ENCODE measurements at places on chromosomes 13 and 19.

- DNase-seq: no peak
Observed at GRCh38 chr19:14115756-14116155, 1.8 kb downstream of the PRKACA start.

- DNase-seq: no peak
Observed at GRCh38 chr19:953445-954271, 27.8 kb downstream of the ARID3A start.

GRCh38 chr19:35755131-35755549 is 1.7 kb downstream of the HSPB6 start:
- no peak for DNase-seq

GRCh38 chr13:21061029-21061763 is at the start of gene LATS2:
LATS2 (minus strand) TSS chr13:21061586; CDS start chr13:21046026, 15,560 bp downstream.
- peak; percentile 89 for DNase-seq

- DNase-seq: no peak
Observed at GRCh38 chr19:45340232-45340898, at the start of gene KLC3. KLC3 (plus strand) TSS chr19:45340750; CDS start chr19:45345542, 4,792 bp downstream.
